Stimulated activated CD4-positive, alpha-beta T cell treated with anti-CD3 and anti-CD28 coated beads, TNF-alpha, amount 100 ng/mL, for 1 hour (primary cell): ENCODE measurements at places on chromosomes 1 and 21.

DNA sequence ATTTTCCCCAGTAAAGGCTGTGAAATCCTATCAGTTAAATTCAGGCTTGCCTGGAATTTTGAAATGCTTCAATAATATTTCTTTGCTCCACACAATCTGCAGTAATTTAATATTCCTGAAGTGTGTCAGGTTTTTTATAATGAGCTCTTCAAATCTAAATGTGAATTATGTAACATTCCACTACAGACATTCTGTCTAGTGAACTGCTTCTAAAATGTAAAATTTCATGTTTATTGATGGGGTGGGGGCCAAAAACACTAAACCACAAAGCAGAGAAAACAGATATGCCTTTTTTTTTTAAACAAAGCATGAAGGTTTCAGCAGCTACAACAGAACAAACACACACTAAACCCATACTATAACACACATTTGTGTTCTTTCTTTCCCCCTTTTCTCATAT lies 129.7 kb downstream of the DAB1 start:
- DNase-seq, result no peak

- no peak for DNase-seq
Observed at GRCh38 chr1:164999146-164999545, 357.4 kb downstream of the LMX1A start.

DNA sequence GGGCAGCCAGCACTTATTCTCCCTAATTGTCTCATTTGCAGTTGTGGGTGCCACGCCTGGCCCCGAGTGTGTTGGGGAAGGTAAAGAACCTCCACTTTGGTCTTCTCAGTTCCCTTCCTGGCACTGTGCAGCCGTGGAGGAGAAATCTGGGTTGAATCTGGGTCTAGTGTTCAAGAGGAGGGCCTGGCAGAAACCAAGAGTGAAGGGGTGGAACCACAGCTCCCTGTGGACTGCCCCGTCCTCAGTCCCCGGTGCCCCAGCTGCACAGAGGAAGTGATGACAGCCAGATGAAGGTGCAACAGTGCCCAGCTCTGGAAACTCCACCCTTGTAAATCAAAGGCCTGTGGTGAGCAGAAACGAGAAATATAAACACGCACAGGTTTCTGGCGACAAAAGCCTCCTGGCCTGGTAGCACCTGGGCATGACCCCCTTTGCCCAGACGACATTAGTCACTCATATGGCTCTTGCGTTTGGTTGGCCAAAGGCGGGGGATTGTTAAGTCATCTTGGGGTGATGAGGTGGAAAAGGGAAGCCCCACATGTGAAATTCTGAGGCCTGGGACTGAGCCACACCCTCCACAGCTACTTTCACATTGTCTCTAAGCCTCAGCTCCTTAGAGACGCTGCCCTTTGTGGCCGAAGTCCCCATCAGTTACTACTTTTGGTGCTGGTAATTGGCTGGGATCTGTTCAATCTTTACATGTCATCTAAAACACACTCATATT lies 4.2 kb upstream of the ECE1 start:
- DNase-seq, result peak; percentile 77

DNA sequence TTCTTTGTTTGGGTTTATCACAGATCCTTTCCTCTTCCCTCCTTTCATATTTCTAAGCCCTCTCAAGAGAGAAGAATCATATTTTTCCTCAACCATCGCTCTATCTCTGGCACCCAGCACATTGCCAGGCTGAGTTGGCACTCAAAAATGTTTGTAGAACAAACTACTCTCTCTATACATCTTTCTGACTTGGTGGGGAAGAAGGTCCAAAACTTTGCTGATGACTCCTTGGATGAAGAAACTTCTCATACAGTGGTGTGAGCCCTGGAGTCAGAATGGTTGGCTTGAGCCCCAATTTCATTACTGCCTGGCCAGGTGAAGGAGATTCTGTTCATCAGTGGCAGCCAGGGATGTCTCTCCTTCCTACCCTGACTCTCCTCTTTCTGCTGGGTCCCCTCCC lies 11.9 kb downstream of the ALX3 start:
- DNase-seq, result no peak

- DNase-seq, result no peak
Observed at GRCh38 chr1:12305377-12305776, 75.5 kb downstream of the VPS13D start.

- no peak for DNase-seq
Observed at GRCh38 chr1:197029749-197030148, 37.3 kb downstream of the F13B start.

- no peak for DNase-seq
Observed at GRCh38 chr1:185906186-185906585, 172.0 kb downstream of the HMCN1 start.

DNA sequence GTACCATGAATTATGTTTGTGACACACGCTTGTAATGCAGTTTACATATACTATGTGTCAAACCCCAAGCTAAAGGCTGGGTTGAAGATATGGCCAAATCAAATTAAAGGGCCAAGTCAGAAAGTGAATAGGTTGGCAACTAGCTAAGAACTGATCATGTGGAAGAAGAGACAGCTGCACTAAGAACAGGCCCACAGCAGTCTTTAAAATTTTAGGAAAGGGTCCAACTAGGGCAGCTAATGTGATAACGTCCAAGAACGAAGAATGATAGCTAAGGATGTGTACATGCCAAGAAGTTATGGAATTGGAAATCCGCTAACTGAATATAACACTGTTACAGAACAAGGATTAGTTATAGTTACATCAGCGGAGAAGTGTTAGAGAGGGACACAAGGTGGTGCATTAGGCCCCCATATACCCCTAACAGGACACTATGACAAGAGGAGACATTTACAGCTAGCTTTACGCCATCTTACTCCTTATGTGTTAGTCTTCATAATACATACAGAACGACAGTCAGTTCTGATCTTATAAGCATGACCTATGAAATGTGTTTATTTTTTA lies 6.5 kb upstream of the RNF2 start:
- DNase-seq, result no peak

DNA sequence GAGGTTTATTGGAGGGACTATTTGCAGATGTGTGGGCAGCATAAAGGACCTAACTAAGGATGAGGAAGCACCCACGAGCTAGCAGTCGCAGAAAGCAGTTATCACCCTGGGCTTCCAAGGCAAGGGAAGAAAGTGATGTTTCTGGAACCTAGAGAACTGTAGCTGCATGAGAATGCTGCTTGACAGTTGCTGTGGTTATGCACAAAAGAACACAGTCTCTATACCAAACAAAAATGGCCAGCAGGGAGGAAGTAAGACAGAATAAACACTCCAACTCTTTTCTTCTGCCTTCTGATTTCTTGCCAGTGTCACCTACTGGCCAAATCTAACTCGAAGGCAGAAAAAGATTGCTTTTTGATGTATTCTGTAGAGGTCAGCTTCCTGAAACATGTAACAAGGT lies 190.2 kb downstream of the RASAL2 start:
- DNase-seq, result no peak

- no peak for DNase-seq
Observed at GRCh38 chr1:226017070-226017469, 17.9 kb upstream of the SDE2 start.

DNA sequence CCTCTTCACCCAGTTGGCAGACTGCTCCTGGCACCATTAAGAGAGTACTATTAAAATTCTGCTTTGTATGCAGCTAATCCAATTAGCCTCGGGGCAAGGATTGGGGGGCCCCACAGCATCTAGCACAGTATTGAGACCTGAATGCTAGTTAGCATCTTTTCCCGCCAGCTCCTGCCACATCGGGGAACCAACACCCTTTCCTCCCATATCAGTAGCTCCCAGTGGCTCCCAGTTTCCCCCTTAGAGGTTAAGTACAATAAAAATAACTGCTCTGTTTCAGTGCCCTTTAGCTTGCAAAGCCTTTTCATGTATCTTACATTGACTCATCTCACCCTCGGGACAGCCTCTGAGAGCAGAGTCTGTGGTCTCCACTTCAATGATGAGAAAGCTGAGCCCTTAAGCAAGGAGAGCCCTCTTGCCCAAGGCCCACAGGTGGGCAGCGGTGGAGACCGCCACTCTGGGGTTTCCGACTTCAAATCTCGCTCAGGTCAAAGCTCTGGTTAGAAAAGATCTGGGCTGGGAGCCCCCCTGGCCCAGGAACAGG lies 4.2 kb upstream of the PMVK start:
- no peak for DNase-seq

GRCh38 chr1:46483589-46483988 lies 6.0 kb upstream of the DMBX1 start:
- no peak for DNase-seq

DNA sequence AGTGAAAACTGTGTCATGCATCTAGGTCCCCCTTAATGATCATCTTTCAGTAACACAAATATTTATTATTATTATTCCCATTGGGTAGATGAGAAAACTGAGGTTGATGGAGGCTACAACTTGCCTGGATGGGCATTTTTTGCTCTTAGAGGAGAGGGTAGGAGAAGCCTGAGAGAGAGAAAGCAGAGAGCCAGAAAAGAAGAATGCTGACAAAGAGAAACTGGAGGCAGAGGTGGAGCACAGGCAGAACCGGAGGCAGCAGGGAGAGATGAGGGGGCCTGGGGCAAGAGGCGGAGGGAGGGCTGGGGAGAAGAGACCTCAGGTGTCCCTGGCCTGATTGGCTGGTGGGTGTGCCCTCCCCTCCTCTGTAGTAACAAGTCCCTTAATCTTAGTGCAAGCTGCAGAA lies 4.1 kb downstream of the BLACAT1 start:
- no peak for DNase-seq

DNA sequence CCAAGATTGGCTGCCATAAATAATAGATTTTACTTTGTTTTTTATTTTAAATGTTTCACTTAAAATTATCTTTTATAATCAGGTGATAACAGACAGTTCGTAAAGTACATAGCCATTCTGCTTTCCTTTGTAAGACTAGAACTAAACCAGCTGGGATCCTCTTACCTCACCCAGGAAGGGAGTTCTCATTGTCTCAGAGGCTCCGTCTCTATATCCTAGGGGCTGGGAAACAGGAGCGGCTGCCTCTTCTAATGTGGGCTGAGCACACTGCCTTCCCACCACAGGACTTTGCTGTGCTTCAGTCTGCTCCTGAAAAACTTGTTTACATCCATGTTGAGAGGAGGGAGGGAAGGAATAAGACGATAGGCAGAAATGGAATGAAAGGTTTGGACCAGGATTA lies 45.6 kb upstream of the PGD start:
- no peak for DNase-seq

DNA sequence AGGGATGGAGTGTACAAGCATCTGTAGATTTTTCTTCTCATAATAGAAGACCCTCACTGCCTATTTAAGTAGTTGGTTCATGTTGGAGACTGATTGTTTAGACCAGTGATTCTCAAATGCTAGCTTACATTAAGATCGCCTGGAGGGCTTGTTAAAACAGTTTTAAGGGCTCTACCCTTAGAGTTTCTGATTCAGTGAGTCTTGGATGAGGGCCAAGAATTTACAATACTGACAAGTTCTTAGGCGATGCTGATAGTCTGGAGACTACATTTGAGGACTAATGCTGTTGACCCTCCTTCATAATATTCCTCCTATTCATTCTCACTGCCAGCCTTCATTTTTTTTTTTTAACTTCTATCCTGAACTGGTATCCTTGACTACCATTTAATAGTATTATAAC lies 15.2 kb upstream of the AGO3 start:
- no peak for DNase-seq

DNA sequence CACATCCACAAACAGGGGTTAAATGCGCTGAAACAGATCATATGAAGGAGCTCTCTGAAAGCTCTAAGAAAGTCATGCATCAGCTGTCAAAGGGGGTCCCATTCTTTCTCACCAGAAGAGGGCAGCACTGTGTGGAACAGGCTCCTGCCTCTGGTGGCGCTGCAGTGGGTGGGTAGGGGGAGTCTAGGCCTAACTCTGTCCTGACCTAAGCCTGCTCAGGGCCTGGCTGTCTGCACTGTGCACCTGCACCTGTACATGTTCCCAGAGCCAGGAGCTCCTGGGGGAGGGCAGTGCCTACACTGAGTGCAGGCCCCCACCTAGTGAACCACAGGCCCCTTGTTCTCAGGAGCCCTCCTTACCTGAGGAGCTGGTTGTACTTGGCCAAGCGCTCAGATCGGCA lies 16.0 kb downstream of the ENO1 start:
- no peak for DNase-seq

DNA sequence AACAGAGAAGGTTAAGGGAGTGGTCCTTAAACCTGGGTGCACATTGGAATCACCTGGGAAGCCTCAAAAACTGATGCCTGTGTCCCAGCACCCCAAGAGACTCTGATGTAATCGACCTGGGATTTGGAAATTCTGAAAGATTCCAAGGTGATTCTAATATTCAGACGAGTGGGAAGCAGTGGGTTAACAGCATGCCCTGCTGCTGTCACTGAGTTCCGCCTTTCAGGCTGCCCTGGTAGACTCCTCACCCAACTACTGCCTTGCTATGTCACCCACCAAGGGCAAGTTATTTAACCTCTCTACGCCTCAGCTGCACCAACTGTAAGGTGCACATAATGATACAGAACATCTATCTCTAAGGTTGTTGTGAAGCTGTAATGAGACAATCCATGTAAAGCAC lies 59.2 kb downstream of the CD34 start:
- no peak for DNase-seq

DNA sequence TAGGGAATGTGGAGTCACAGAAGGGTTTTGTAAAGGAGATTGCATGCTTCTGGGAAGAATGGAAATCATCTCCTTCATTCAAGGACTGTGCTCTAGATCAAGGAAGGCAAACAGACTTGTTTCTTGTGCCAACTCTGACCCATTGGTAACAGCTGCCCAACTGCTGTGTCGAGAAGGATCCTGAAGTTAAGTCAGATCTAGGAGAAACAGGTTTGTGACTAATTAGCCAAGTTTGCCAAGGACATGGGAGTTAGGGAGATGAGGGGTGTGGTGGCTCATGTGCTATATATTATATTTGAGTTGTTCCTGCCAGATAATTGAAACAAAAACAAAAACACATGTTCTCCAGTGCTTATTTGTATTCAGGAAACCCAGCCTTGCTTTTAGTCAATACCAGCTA lies 251.2 kb upstream of the USP24 start:
- DNase-seq, result no peak

- DNase-seq, result no peak
Observed at GRCh38 chr1:28058971-28059878, 29.2 kb downstream of the EYA3 start.

GRCh38 chr1:191839891-191840290 lies 318.4 kb upstream of the RGS18 start:
- no peak for DNase-seq

- DNase-seq, result no peak
Observed at GRCh38 chr1:227735539-227736285, 477 bp downstream of the SNAP47 start.

DNA sequence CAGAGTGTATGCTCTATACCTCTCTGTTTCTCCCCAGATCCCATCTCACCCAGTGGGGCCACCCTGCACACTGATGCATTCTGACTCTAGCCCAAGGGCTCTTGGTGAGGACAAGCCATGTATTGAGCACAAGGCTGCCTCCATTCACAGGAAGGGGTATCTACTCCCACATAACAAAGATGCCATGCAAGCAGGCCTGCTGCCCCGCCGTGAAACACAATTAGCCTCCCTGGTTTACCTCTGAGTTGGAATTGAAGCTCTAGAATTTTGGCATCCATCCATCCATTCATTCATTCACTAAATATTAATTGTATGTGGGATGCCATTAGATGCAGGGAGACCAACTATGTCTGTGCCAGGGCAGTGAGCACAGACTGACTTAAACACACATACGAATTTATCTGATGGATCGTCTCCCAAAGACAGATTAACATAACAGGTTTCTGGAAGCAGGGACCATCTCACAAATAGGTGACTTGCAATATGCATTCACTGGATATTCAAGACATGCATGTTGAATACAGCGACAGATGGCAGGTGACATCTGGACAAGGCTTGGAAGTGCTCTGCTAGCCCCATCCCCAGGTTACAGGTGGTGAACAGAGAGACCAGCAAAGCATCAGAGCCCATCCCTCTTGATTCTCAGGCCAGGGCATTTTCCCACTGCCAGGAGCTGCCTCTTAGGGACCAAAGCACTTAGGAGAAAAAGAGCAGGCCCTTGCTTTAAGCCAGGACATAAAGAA lies 34.3 kb downstream of the TRABD2B start:
- DNase-seq, result no peak
